ENCODE measurements at places on chromosomes 1 and 21.
A peak's percentile ranks its signal among the peaks of the same experiment; 100 is the strongest.

DNA sequence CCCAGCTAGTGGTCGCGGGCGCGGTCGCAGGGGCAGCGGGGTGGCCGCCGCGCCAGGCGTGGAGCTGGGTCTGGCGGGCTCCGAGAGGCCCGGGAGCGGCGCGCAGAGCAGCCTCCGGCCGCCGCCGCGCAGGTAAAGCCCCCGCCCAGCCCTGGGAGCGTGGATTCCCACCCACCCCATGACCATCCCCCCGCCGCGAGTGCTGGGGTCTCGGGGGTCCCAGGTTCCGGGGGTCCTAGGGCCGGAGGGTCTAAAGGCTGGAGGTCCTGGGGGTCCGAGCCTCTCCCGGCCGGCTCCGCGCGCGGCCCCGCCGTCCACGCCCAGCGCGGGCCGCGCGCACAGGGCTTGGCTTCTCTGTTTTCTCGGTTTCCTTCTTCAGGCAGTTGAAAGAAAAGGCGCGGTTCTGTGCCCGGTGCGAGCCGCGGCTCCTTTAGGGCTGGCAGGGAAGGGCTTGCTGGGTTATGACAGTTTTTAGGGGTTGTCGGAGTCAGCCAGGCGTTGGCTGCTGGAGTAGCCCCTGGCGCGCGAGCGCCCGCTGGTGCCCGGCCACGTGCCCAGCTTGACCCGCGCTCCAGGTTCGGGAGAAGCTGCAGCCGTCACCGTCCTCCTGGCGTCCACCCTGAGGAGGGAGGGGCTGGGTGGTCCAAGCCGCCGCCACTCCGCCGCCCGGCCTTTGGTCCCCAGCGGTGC, 359 bp downstream of the LRRC3 start:
- peaks cover 11% of the 10 kb centered on the region for H3K27me3 ChIP-seq
- H3K36me3 ChIP-seq = no peaks in the 10 kb centered on the region
- H3K27ac ChIP-seq = peak overlapping the region; percentile 41
- peak; percentile 89 for DNase-seq
- H3K4me3 ChIP-seq = peak overlapping the region; percentile 72

DNA sequence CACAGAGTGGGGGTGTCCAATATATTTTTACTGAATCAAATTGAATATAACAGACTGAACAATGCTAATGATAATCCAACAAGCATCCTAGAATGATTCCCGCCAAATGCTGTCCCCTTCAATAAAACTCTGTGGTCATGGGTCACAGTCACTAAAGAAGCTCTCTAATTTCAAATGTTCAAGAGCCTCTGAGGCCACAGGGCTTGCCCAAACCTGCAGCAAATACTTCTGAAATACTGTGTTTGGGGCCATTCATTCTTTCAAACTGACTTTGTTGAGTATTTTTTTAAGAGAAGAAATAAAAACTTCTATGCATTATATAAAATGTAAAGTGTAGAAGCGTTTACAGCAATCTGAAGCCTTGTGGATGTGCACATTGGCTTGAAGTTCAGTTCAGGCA, 7.6 kb upstream of the BEND5 start:
- H3K4me1 ChIP-seq = no peaks in the 10 kb centered on the region
- H3K27ac ChIP-seq = no peak overlapping the region
- no peak overlapping the region for H3K4me3 ChIP-seq
- no peaks in the 10 kb centered on the region for H3K27me3 ChIP-seq

DNA sequence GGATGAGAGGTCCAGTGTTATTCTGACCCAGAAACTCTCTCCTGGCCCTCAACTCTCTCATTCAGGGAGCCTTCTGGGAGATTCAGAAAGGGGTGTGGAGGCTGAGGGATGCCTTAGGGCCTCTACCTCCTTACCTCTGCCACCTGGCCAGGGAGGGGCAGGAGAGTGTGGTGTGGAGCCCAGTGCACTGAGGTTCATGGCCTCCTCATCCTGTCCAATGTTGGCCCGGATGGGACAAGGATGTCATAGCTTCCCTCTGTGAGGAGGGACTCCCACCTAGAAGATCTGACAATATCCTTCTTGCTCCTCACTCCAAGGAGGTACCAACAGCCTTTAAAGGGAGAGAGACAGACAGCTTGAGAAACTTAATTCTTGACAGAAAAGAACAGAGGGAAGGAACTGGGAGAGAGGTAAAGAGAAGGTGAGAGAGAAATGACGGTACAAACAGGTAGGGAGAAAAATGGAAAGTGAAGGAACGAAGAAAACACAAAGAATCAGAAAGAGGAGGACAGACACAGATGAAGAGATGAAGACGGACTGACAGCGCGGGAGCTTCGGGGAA, 779 bp downstream of the BEND5 start:
- DNase-seq = peak; percentile 75
- H3K27ac ChIP-seq = peak overlapping the region; percentile 89
- H3K36me3 ChIP-seq = no peaks in the 10 kb centered on the region
- no peaks in the 10 kb centered on the region for H3K27me3 ChIP-seq
- peak overlapping the region; percentile 77 for H3K4me3 ChIP-seq
- peaks cover 62% of the 10 kb centered on the region for H3K4me1 ChIP-seq

DNA sequence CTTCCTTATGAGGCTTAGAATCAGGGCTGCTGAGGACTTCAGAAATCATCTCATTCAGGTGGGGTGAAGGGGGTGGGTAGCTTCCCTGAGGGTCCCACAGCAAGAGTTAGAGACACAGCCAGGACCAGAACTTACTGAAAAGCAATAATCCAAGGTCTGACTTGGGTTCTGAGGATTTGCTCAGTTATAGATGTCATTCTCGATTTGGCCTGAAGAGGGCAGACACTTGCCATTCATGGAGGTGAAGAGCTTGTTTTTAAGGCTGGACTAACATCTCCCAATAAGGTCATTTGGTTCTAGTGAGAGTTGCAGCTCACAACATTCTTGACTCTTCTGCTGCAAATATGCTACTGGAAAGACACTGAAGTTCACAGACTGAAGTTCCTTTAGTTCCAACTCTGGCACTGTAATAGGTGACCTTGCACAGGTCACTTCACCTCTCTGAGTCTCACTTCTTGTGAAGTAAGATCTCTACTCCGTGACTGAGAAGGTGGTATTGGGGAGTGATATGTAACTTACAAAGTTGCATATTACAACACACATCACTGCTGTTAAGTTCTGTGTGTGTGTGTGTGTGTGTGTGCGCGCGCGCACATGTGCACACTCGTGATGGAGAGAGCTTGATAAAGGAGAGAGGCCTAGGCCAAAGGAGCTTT, 69.8 kb upstream of the DIRAS3 start:
- H3K27me3 ChIP-seq = no peaks in the 10 kb centered on the region
- H3K4me1 ChIP-seq = no peaks in the 10 kb centered on the region
- no peak overlapping the region for H3K27ac ChIP-seq
- no peak overlapping the region for H3K4me3 ChIP-seq

DNA sequence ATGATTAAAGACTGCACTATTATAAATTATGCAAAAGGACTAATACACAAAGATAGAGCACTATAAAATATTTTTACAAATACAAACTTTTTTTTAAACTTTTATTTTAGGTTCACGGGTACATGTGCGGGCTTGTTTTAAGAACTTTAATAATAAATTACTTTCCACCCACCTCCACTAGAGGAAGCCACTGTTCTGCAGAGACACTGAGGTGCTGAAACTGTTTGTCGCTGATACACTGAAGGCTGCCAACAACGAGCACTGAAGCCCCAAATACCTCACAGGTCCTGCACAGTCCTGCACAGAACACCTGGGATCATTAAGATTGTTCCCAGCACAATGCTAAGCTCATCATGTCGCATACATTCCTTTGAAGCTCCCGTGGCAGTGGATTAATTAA, 19.9 kb downstream of the COA6 start:
- DNase-seq = no peak
- H3K4me3 ChIP-seq = no peak overlapping the region
- no peak overlapping the region for H3K27ac ChIP-seq
- H3K4me1 ChIP-seq = no peaks in the 10 kb centered on the region
- H3K36me3 ChIP-seq = peaks cover 34% of the 10 kb centered on the region

GRCh38 chr1:27366113-27366410, 699 bp downstream of the MAP3K6 start:
- DNase-seq = peak; percentile 94
- H3K4me1 ChIP-seq = peaks cover 34% of the 10 kb centered on the region
- peak overlapping the region; percentile 71 for H3K4me3 ChIP-seq

- DNase-seq = no peak
- H3K27ac ChIP-seq = no peak overlapping the region
- H3K36me3 ChIP-seq = no peaks in the 10 kb centered on the region
These were observed 145.6 kb downstream of the ZZZ3 start for GRCh38 chr1:77536813-77537212.

DNA sequence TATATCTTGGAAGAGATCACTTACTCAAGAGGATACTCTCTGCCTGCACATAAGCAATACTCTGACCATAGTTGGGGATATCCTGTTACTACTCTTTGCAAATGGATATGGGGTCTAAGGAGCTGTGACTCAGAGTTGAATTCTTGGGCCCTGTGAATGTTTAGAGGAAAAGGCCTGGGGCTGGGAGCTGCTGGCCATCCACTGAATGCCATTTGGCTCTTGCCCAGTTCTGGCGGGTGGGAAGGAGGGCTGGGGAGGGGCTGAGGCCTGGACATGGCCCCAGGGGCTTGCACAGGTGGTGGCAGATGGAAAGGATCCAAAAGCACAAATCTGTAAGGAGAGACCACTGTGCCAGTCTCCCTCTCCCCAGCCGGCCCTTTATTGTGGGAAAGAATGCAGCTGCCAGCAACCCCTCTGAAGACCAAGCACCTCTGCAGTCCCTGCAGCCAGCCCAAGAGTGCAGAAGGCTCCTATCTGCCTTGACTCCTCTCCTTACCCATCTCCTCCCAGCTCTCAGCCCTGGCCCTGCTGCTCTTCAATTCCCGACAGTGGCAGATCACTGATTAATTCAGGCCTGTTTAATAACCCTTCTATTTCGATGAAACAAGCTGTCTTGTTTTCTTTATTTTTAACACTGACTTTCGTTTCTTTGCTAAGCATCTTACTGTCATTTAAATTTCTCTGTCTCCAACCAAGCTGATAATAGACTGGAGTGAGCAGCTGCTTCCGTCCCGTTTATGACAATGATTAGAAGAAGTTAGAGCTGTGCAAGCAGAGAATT, 12.1 kb downstream of the PLXNA2 start:
- H3K36me3 ChIP-seq = no peaks in the 10 kb centered on the region
- DNase-seq = no peak
- no peak overlapping the region for H3K27ac ChIP-seq
- peaks cover 21% of the 10 kb centered on the region for H3K4me1 ChIP-seq
- no peak overlapping the region for H3K4me3 ChIP-seq

GRCh38 chr1:45306319-45306718, 20.4 kb upstream of the HPDL start:
- no peak for DNase-seq
- no peaks in the 10 kb centered on the region for H3K36me3 ChIP-seq
- H3K4me1 ChIP-seq = peaks cover 39% of the 10 kb centered on the region
- H3K4me3 ChIP-seq = no peak overlapping the region
- peak overlapping the region; percentile 15 for H3K27ac ChIP-seq

DNA sequence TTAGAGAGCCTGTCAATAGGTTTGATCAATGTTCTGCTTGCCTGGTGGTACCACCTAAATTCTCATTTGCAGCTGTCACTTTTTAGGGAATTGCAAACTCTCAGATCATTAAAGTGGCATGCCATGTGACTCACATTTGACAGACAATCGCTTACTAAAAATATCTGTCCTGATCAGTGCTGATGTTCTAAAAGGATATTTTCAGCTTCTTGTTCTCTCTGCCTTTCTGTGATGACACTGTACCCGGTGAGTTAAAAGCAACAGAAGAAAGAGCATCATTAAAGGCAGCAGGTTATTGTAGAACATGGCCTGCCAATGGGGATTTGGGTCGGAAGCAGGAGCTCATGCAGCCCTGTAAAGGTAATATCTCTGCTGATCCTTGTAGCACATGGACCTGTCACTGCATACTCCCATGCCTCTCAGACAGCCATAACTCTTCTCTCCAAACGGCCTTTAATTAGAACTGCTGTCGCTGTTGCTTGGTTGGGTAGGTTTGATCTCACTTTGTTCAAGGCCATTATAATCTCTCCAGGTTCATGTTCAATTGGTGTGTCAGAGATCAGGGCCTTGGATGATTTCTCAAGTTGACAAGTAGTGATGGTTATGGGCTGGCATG, 441.3 kb upstream of the DEPDC1 start:
- H3K27me3 ChIP-seq = no peaks in the 10 kb centered on the region
- no peak for DNase-seq

- no peaks in the 10 kb centered on the region for H3K36me3 ChIP-seq
- H3K27ac ChIP-seq = no peak overlapping the region
- no peaks in the 10 kb centered on the region for H3K27me3 ChIP-seq
These were observed 29.9 kb upstream of the EXO1 start for GRCh38 chr1:241817956-241818612.
